Stimulated activated CD8-positive, alpha-beta memory T cell treated with anti-CD3 and anti-CD28 coated beads, Interleukin-4, amount 100 ng/mL, for 48 hours (primary cell): ENCODE measurements at places on chromosomes 6 and 20.

- DNase-seq = no peak
Measured at GRCh38 chr6:169312658-169313346, 59.2 kb upstream of the THBS2 start.

GRCh38 chr6:28347119-28347518 lies 2.6 kb upstream of the ZKSCAN3 start:
- no peak for DNase-seq

DNA sequence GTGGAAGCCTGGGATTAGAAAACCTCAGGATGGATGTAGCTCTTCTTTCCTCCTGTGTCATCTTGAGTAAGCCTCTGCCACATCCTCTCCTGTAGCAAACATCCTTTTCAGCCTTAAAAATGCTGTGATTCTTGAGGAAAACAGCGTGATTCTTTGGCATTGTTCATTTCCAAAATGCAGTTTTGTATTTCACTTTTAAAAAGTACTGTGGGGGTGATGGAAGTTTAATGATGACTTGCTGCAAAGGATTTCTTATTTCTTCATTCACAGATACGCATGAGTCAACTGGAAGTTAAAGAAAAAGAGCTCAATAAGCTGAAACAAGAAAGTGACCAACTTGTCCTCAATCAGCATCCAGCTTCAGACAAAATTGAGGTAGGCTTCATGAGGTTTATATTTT lies 23.9 kb upstream of the SNRNP48 start:
- DNase-seq = no peak

- DNase-seq = no peak
Measured at GRCh38 chr6:165308926-165309731, at the start of gene C6orf118. Gene C6orf118 (minus strand): TSS chr6:165309605. CDS start chr6:165309586, 19 bp downstream.

DNA sequence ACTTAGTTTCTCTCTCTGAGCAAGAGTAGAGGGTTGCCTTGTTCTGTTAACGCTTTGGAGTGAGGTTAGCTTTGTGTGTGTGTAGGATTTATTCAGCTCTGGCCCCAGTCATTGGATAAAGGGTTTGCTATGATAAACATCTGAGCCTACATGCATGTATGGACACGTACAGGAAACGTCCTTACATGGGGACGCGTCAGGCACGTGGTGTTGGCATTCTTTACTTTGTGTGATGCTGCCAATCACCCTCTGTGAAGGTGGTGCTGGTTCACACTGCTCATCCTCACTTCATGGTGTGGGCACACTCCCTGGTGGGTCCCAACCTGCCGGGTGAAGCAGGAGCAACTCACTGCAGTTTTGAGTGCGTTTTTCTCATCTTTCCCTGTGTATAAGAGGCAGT lies 53.4 kb upstream of the CD93 start:
- no peak for DNase-seq

DNA sequence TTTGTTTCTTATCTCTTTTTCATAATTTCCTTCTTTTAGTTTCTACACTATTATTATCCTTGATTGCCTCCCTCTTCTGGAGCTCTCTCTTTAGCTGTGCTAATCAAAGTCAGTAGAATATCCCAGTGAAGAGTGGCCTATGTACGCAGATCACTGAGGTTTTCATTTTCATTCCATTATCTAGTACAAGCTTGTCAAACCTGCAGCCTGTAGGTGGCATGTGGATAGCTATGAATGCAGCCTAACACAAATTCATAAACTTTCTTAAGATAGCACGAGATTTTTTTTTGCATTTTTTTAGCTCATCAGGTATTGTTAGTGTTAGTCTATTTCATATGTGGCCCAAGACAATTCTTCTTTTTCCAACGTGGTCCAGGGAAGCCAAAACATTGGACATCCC lies 825.7 kb upstream of the MAP3K7 start:
- no peak for DNase-seq

DNA sequence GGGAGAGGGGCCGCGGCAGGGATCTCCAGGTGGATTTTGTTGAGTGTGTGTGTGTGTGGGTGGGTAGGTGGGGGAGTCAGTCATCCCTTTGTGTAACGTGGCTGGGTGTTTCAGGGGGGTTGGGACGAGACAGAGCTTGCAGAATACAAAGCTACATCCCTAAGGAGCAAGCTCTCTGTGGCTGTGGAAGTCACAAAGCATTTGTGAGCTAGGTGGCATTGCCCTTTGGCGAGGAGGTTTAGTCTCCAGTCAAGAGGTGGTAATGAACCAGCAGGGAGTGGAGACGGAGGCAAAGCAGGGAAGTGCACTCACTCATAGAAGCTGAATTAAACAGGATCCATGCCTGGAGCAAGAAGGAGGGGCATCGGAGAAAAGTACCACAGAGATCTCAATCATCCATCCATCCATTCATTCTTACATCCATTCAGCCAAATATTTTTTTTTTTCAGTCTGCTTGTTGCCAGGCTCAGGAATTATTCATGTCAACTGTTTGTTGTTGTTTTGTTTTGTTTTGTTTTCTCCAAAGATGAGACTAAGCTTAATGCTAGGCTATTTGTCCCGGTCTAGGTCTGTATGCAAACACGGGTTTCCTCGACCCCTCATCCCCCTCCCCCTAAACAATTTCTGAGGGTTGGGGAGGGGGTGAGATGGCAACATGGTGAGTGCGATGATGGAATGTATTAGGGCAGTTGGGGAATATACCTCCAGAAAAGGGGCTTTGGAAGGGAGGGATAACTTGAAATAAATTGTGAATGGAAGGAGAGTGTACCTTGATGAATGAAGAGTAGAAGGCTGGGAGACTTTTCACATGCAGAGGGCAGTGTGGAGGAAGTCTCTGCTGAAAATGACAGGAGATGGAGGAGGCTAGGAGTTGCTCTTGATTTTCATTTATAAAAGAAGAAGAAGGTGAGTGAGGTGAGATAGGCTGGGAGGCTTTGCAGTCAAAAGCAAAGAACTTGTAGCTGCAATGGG lies 1.0 kb downstream of the HCRTR2 start:
- no peak for DNase-seq
